ENCODE measurements at places on chromosomes 13 and 19. TPM values are rescaled to one million over a fixed set of nuclear protein-coding genes. Genes with fewer than 3 reads are reported as not detected.

CPT1C gene
- total RNA-seq = 3.8 TPM

GRCh38 chr19:3171894-3172672 is 6.5 kb upstream of the S1PR4 start:
- no peaks in the 10 kb centered on the region for H3K27me3 ChIP-seq
- H3K4me3 ChIP-seq = no peak overlapping the region
- no peak for DNase-seq
- peaks cover 10% of the 10 kb centered on the region for H3K4me1 ChIP-seq
- H3K36me3 ChIP-seq = no peaks in the 10 kb centered on the region

PRODH2 gene
- not detected for total RNA-seq

CEACAM3 gene
- total RNA-seq = 4.3 TPM

DNA sequence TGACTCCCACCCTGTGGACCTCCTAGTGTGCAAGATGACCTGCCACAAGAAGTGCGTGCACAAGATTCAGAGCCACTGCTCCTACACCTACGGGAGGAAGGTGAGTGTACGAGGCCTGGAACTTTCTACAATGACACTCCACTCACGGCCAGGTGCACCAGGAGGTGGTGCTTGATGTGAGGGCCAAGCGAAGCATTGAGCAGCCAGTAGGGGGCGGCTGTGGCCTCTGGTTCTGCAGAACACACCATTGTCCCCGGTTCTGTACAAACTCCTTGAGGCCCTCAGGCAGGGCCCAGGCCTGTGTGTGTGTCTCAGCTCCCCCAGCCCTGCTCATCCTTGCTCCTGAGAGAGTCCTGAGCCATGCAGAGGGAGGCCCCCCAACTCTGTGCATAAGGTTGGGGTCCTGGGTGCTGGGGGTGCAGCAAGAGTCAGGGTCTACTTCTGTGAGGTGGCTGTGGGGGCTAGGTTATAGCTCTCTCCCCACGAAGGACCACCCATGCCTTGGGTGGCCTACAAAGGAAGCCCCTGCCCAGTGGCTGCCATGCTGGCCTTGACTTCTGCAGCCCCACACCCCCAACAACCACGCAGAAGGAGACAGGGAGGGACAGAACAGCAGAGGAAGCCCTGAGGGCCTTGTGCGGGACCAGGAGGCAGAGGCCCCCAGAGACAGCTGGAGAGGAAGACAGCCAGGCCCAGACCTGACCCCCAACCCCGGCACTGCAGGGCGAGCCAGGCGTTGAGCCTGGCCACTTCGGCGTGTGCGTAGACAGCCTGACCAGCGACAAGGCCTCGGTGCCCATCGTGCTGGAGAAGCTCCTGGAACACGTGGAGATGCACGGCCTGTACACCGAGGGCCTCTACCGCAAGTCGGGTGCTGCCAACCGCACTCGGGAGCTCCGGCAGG is 9.7 kb upstream of the USE1 start:
- peaks cover 100% of the 10 kb centered on the region for H3K36me3 ChIP-seq
- DNase-seq = peak; percentile 82
- H3K4me3 ChIP-seq = no peak overlapping the region
- H3K4me1 ChIP-seq = no peaks in the 10 kb centered on the region
- H3K27ac ChIP-seq = no peak overlapping the region

FCAR gene
- 6.7 TPM for total RNA-seq

DNA sequence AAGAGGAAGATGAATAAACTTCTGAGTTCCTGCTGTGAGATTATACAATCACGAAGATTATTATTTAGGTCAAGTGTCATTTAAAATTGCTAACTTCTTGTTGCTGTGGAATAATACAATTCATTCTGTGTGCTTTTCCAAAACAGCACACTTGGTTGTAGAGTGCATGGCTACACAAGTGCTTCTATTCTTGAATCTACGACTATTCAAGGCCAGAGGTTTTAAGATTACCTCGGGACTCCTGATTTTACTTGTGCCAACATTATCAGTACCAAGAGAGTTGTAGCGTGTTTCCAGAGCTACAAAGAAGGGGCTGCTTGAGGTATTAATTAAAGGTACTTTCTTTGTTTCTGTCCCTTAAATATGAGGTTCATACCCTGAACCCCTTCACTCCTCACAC is 234.0 kb upstream of the PCDH9 start:
- H3K4me1 ChIP-seq = no peaks in the 10 kb centered on the region
- H3K36me3 ChIP-seq = no peaks in the 10 kb centered on the region
- no peaks in the 10 kb centered on the region for H3K27me3 ChIP-seq

- no peaks in the 10 kb centered on the region for H3K4me1 ChIP-seq
- H3K27ac ChIP-seq = no peak overlapping the region
- no peak overlapping the region for H3K4me3 ChIP-seq
- H3K27me3 ChIP-seq = peaks cover 16% of the 10 kb centered on the region
Measured at GRCh38 chr13:113775451-113776145, 16.6 kb downstream of the TMEM255B start.

- H3K36me3 ChIP-seq = no peaks in the 10 kb centered on the region
- no peaks in the 10 kb centered on the region for H3K27me3 ChIP-seq
- H3K4me3 ChIP-seq = no peak overlapping the region
Measured at GRCh38 chr13:25682276-25682675, 310.5 kb downstream of the ATP8A2 start.

- no peak overlapping the region for H3K27ac ChIP-seq
- H3K36me3 ChIP-seq = no peaks in the 10 kb centered on the region
- DNase-seq = no peak
Measured at GRCh38 chr13:31499274-31499673, 240.1 kb upstream of the RXFP2 start.

DNA sequence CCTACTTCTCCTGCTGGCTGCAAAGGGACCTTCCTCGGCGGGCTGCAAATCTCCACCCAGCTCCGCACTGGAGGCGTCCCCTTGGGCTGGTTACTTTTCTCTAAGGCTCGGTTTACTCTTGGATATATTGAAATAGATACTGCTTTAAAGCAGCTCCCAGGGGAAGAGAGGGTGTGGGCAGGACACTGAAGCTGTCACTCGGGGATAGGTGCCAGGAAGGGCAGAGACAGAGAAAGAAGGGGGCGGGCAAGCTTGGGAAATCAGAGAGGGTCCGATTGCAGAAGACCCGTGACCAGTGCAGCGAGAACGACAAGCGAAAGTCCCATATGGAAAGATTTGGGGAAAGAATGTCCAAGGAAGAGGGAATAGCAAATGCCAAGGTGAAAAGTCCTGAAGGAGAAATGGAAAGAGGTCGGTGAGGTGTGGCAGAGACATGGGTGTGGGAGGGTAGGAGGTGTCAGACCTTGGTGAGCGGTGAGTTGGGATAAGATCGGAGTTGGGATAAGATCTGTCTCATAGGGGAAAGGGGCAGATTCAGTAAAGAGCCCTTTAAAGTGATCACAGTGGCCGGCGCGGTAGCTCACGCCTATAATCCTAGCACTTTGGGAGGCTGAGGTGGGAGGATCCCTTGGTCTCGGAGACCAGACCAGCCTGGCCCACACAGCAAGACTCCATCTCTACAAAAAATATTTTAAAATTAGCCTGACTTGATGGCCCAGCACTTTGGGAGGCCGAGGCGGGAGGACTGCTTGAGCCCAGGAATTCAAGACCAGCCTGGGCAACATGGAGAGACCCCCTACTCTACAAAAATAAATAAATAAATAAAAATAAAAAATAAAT is 618 bp downstream of the THSD8 start:
- H3K4me1 ChIP-seq = peaks cover 34% of the 10 kb centered on the region
- H3K27ac ChIP-seq = peak overlapping the region; percentile 77
- peak overlapping the region; percentile 96 for H3K4me3 ChIP-seq
- no peak for DNase-seq
- H3K27me3 ChIP-seq = no peaks in the 10 kb centered on the region
- peaks cover 19% of the 10 kb centered on the region for H3K36me3 ChIP-seq

DNA sequence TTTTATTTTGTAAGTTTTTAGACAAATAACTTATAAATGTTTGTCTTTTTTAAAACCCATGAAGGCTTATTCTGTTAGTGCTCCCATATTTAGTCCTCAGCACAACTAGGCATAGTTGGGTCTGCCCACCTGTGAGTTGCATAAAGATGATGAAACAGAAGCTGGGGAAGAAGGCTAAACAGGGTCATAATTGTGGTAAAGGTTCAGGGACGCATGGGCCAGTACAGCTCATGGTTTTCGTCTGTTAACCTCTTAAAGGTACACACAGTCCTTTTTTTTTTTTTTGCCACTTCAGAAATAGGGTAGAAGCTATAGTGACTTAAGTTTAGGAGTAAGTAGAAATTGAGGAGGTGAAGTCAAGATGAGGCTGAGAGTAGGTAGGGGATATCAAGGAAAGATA is 58.3 kb downstream of the TM9SF2 start:
- H3K27me3 ChIP-seq = no peaks in the 10 kb centered on the region
- H3K36me3 ChIP-seq = peaks cover 83% of the 10 kb centered on the region
- H3K27ac ChIP-seq = no peak overlapping the region
- H3K4me1 ChIP-seq = no peaks in the 10 kb centered on the region
- H3K4me3 ChIP-seq = no peak overlapping the region

GRCh38 chr13:41563984-41564365 is 106.6 kb downstream of the RGCC start:
- no peaks in the 10 kb centered on the region for H3K36me3 ChIP-seq
- H3K4me1 ChIP-seq = peaks cover 41% of the 10 kb centered on the region
- no peaks in the 10 kb centered on the region for H3K27me3 ChIP-seq

NPHS1 gene
- total RNA-seq = not detected

DNA sequence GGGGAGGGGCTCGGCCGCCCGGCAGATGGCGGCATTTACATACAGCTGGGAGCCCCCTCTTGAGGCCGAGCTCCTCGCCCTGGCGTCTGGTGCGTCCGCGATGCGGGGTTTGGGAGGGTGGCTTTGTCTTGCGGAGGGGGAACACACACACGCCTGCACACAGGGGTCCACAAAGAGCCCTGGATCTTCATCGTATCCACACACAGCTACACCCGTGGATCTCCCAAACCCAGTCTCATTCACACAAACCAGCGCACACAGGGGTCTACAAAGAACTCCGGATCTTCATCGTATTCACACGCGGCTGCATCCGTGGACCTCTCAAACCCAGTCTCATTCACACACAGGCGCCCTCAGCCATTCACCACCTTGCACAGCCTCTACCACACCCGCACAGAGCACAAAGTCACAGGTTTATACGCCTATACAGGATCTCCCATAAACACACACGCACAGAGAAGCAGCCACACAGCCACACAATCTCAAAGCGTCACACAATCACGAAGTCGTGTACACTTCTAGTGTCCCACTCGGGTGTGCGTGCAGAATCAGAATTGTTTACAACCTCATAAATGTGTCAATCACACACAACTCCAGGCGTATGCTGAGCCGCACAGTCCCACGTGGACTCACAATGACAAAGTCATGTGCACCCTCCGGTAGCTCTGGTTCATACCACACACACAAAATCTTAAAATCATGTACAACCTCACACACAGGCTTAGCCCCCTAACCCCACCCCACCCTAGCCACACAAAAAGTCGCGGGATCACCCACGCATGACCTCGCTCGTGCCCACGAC is 550 bp upstream of the DLL3 start:
- no peak overlapping the region for H3K4me3 ChIP-seq
- no peak overlapping the region for H3K27ac ChIP-seq
- no peak for DNase-seq
- no peaks in the 10 kb centered on the region for H3K36me3 ChIP-seq

KLK12 gene
- total RNA-seq = 1.9 TPM

DNA sequence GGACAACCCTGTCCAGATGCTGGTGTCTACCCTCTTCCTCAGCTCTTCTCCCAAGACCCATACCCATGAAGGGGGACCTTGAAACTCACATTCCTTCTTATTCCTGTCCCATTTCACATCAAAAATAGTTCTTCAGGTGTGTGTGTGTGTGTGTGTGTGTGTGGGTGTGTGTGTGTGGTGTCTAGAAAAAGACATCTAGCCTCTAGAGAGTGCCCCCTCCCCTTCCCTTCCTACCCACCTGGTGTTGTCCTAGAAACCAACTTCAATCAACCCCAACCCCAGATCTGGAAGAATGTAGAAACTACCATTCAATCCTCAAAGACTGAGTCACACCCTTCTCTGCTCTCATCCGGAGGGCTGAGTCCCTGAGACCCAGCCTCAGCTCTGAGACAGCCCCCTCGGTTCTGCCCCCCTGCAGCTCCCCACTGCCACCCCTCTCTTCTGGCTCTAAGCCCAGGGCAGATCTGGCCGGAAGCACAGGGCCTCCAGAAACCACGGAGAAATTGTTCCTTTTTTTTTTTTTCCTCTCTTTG is 3.5 kb downstream of the KCNN4 start:
- H3K36me3 ChIP-seq = no peaks in the 10 kb centered on the region
- peaks cover 35% of the 10 kb centered on the region for H3K4me1 ChIP-seq
- DNase-seq = no peak
- H3K4me3 ChIP-seq = no peak overlapping the region
- H3K27ac ChIP-seq = peak overlapping the region; percentile 8

DNA sequence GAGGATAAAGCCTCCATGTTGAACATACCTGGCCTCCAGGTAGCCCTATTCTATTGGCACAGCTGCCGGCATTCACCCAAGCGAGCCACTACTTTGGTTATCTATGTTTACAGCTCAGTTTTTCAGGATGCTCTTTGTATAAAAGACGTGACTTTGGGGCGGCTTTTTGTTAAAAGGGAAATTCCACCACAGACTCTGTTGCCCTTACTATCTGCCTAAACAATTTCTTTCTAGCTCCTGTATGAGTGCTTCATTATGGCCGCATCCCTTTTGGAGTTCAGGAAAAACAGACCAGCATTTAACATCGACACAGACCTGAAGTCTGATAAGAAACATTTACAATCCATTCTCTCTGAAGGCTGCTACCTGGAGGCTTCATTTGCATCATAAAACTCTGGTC is 9.1 kb upstream of the IGSF23 start:
- DNase-seq = no peak
- H3K27ac ChIP-seq = no peak overlapping the region
- peaks cover 33% of the 10 kb centered on the region for H3K4me1 ChIP-seq
- no peak overlapping the region for H3K4me3 ChIP-seq
- H3K36me3 ChIP-seq = no peaks in the 10 kb centered on the region

DNA sequence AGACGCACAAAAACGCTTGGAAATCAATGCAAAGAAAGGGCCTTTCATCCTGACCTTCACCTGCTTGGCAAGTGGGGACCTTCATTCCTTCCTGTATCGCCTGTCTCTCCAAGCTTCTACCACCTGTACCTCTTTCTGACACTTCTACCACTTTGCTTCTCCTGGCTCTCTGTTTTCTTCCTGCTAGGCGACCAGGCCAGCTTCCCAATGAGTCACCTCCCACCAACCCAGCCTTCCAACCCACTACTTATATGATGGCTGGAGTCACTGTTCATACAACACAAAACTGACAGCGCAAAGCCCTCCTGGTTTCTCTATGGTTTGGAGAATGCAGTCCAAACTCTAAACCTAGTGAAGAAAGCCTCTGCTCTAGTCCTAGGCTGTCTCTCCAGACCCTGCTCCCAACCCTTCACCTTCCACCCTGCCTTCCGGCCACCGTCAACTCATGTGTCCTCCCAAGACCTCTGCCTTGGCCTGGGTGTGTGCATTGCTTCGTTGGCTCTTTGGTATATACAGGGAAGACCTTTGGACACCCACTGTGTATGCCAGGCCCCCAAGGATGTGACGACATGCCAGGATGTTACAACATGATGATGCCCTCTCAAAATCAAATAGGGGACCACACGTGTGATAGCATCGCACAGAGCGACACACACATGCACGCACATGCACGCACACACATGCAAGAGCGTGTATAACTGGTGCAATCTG is 148.5 kb downstream of the STK24 start:
- DNase-seq = no peak
- H3K4me3 ChIP-seq = no peak overlapping the region
- no peaks in the 10 kb centered on the region for H3K27me3 ChIP-seq

All from lower lobe of right lung (tissue), 2 donors.